ENCODE measurements at places on chromosomes 3 and 15. TPM values are rescaled to one million over a fixed set of nuclear protein-coding genes. Genes with fewer than 3 reads are reported as not detected.

GOLGA6A gene
- total RNA-seq, result not detected

PPP1R14D gene
- total RNA-seq, result not detected

DLL4 gene
- 218 TPM for total RNA-seq

NEDD4 gene
- 26.0 TPM for total RNA-seq

CTXN2 gene
- not detected for total RNA-seq

ISLR gene
- total RNA-seq, result 0.30 TPM

P3H2 gene
- total RNA-seq, result under 0.01 TPM

BFSP2 gene
- not detected for total RNA-seq

PDZRN3 gene
- total RNA-seq, result 0.65 TPM

TUSC7 gene
- total RNA-seq, result under 0.01 TPM

LRRC31 gene
- total RNA-seq, result not detected

MITF gene
- total RNA-seq, result 2.3 TPM

SYNM gene
- total RNA-seq, result 14.3 TPM

THSD4 gene
- total RNA-seq, result 23.1 TPM

FRMD4B gene
- 93.6 TPM for total RNA-seq

MEGF11 gene
- total RNA-seq, result not detected

AHSG gene
- not detected for total RNA-seq

CHDH gene
- under 0.01 TPM for total RNA-seq

CHP1 gene
- 69.5 TPM for total RNA-seq

CAMKV gene
- total RNA-seq, result not detected

MNS1 gene
- total RNA-seq, result 1.5 TPM

SLC24A5 gene
- under 0.01 TPM for total RNA-seq

CFAP91 gene
- 0.76 TPM for total RNA-seq

SHC4 gene
- total RNA-seq, result 0.15 TPM

TRIM71 gene
- not detected for total RNA-seq

RIOX2 gene
- total RNA-seq, result 27.3 TPM

GABRB3 gene
- 0.32 TPM for total RNA-seq

GDPGP1 gene
- 8.8 TPM for total RNA-seq

Data from epithelial cell of umbilical artery (primary cell).